Activated CD4-positive, alpha-beta T cell treated with anti-CD3 and anti-CD28 coated beads, Interleukin-2, amount 10 ng/mL, durations not matched to agents 7 days and 5 days (primary cell): ENCODE measurements at places on chromosomes 3 and 15.

- DNase-seq, result no peak
Measured at GRCh38 chr3:61580982-61581643, 19.7 kb downstream of the PTPRG start.

- DNase-seq, result peak; percentile 35
Measured at GRCh38 chr3:45208586-45208985, 17.5 kb downstream of the TMEM158 start.

DNA sequence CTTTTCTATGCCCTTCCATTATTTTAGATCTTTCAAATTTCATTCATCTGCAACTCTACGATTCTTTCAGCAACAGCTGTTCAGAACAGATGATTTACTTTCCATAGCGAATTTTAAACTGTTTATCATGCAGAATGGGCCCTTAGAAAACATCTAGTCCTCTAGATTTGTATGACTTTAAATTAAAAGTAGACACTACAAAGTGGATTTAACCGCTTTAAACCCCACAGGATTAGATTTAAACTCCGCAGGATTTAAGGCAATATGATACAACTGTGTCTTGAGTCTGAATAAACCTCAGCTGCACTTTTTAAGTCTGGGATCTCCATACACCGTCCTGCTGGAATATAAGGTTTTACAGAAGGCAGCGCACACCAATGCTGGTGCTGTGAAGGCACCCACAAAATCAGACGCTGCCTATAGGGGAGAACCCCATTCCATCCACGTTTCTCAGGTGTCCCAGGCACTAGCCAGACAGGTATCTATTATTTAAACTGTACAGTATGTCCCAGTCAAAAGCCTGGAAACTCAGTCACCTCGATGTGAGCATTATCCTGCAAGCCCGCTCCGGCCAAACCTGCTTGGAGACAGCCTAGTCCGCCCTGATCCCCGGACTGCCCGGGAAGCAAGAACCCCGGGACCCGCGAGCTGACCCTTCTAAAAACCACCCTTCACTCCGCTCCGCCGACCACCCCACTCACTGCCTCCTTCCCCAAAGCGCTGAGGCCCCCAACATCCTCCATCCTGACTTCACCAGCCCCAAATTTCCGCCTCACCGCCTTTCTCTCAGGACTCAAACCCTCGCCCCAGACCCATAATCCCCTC lies 768 bp downstream of the ANO10 start:
- DNase-seq, result no peak

- no peak for DNase-seq
Measured at GRCh38 chr3:73029321-73029796, 32.1 kb upstream of the EBLN2 start.

GRCh38 chr3:183455089-183455488 lies 26.7 kb upstream of the MCF2L2 start:
- DNase-seq, result no peak

- DNase-seq, result no peak
Measured at GRCh38 chr3:143771939-143772338, 76.3 kb downstream of the SLC9A9 start.
